NCI-H187 treated with DMSO at 0.1 percent for 48 hours (cell line): ENCODE measurements at places on chromosomes 16 and 17.

DNA sequence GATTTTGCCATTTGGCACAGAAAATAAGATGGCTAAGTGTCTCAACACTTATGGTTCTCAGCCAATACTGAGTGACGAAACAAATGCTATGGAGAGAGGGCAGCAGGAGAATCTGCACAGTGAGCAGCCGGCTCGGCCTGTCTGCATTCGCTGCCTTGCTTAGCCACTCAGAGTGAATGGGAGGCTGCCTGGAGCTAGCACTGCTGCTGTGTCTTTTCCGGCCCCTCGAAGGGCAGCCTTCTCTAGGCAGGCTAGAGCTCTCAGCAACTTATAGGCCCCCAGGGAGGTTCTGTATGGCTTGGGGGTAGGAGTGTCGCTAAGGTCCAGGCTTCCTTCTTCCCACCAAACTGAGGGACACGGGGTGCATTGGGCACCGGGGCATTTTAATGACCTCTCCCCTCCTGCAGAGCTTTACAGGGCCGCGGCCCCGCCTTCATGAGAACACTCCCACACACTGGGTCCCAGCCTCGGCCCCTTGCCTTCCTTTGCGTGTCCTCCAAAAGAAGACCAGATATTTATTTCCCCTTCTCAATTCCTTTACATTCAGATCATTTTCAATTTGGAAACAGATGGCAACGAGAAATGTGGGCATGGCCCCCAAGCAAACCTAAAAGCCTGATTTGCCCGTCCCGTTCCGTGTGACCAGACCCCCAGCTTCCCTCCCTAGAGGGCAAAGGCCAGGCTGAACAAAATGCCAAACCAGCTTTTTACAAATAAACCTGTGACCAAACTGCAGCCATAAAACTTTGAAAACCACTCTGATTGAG is 670.9 kb downstream of the TOX3 start:
- no peak for DNase-seq

DNA sequence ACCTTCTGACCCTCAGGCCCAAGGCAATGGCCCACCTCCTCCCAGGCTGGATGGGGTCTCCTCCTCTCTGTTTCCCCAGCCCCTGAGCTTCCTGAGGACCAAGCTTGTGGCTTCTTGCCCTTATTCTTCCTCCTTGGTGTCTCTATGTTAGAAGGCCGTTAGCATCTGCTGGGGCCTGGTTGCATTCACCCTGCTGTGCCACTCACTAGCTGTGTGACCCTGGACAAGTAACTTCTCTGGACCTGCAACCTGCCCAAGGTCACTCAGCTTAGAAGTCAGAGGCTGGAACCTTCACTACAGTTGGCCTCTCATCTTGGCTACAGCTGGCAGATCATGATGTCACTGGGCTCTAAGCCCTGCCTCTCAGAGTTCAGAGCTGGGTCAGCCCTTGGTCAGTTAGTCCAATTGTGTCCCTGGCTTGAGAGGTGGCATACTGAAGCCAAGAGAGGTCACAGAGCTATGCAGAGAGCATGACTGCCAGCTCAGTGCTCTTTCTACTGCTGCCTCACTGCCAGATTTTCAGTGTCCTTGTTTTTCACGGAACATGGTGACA is 3.0 kb downstream of the MT2A start:
- no peak for DNase-seq

DNA sequence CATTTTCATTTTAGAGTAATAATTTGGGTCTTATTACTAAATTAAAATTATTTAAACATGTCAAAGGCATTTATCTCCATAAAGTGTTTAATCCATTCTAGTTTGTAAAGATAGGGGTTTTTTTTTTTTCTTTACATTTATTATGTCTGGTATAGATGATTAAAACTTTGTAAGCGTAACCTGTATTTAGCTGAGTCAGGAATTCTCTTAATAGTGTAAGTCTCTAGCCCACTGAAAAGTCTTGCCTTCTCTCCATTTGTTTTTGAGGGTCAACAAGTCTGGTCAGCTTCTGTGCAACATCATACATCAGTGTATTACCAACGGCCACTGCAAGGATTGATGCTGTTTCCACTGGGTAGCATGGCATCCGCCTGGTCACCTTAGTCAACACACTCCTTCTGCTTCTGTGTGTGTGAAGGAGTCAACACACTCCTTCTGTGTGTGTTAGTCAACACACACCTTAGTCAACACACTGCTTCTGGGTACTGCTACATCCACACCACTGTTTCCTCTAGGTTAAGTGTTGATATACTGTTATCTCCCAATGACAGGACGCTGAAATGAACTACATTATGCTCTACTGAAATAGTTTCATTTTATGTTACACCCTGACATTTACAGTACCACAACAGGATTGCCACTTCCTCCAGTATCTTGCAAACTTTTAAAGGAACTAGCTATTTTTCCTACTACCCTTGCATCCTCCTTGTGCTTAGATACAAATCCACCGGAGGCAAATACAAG is 37.3 kb upstream of the VWA3A start:
- DNase-seq = no peak

- no peak for DNase-seq
These were observed 19.9 kb upstream of the RSL1D1 start for GRCh38 chr16:11871193-11871592.

DNA sequence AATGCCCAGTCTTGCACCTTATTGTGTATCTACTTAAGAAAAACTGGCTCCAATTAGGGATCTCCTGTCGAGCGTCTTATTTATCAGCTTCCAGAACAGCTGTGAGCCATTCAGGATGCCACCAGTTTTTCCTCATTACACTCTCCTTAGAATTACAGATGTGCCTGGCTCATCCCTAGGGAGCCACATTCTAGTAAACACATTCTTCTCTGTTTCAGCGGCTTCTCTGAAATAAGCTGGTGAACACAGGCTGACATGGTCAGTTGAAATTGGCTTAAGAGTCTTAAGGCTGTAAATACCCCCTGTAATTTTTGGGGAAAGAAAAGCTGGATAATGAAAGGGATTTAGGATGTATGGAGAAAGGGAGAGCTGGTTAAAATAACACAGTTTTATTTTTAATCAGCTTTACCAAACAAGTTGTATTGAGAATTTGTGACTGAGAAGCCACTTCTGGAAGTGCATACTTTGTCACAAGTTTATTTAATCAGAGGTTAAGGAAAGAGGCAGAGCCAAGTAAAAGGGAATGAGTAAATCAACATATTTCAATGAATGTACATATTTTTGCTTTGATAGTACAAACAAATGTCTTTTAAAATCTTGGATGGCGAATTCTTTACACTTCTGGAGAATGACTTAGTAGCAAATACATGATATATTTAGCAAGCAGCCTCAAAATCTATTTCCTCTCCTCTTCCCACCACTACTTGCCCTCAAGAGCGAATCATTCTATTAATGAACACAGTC is 562.0 kb upstream of the GOT2 start:
- DNase-seq = no peak

- no peak for DNase-seq
These were observed 5.1 kb upstream of the KLHL36 start for GRCh38 chr16:84643180-84643583.

DNA sequence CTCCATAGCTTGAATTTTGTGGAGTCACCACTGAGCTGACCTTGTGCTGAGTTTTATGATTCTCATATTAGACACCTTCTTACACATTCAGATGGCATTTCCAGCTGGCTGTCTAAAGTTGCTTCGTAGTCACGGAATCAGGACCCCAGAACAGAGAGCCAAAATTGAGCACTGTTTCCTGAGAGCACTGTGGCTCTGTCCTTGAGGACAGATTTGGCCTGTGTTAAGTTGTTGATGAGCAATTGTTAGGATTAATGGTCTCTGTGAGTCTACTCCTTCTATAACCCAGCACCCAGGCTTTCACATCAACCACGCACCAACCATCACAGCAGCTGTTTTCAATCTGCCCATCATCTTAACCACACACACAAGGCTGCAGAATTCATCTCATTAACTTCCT is 277.5 kb upstream of the HSBP1 start:
- DNase-seq = no peak

DNA sequence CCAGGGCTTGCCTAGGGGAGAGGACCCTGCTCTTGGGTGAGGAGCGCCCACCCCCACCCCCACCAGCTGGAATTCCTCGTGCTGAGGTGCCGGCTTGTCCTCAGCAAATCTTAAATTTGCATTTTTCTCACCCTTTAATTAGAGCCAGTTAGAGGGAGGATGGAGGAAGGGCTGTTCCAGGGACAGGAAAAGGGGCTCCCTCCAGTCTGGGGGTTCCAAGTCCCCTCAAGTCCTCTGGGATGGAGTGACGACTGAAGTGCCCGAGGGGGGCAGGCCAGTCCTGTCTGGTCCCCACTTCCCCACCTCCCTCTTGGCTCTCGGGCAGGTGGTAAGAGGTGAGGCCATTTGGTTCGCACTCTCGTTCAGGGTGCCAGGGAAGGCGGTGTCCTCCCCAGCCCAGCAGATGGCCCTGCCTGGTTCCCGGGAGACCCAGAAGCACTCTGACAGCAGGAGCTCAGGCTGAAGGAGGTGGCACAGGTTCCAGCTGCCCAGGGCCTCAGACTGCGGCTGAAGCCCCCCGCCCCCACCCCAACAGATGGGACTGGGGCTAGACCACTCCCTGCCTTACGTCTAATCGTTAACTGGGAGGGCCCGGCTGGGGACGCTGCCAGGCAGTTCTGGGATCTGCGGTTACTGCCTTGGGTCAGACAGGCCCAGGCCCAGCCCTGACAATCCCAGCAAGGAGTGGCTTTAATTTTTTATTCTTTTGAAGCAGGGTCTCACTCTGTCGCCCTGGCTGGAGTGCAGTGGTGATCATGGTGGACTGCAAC is 2.2 kb downstream of the RAB26 start:
- no peak for DNase-seq

- DNase-seq = no peak
These were observed 238.0 kb downstream of the SNX29 start for GRCh38 chr16:12214509-12214908.

DNA sequence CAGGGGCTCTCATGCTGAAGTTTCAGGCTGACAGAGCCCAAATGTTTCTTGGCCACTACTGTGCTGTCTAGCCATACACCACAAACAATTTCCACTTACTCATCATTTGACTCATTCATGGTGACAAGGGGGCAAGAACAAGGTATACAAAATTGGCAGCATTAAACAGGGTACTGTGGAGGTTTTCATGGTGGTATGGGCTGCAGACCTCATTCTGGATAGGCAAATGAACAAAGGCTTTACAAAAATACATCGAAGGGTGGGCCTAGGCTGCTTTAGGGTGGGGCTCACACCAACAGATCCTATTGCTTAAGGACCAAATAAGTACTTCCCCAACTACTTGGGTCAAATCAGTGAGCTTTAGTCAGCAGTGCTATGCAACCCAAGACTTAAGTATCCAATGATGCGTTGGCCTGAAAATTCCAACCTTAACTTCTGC is 53.0 kb downstream of the N4BP1 start:
- DNase-seq = no peak

- DNase-seq = no peak
These were observed 11.3 kb upstream of the ARL5C start for GRCh38 chr17:39177256-39177655.

GRCh38 chr17:21013983-21014382 is 28.8 kb downstream of the USP22 start:
- no peak for DNase-seq

DNA sequence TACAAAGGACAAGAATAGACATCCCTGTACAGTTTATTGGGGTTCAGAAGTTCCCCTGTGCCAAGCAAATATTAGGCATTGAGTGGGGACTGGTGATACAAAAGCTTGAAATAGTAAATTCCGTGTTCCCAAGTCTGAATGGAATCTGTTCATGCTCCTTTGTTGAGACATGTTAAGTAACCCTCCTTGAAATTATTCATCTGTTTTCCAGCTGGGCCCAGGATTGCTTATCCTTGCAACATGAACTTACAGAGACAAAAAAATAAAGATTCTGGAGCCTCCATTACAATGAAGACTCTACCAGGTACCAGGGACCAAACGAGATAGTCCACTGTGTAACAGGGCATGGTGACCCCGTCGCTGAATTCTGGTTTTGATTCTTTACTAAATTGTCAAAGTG is 6.1 kb upstream of the CCL8 start:
- DNase-seq = no peak

DNA sequence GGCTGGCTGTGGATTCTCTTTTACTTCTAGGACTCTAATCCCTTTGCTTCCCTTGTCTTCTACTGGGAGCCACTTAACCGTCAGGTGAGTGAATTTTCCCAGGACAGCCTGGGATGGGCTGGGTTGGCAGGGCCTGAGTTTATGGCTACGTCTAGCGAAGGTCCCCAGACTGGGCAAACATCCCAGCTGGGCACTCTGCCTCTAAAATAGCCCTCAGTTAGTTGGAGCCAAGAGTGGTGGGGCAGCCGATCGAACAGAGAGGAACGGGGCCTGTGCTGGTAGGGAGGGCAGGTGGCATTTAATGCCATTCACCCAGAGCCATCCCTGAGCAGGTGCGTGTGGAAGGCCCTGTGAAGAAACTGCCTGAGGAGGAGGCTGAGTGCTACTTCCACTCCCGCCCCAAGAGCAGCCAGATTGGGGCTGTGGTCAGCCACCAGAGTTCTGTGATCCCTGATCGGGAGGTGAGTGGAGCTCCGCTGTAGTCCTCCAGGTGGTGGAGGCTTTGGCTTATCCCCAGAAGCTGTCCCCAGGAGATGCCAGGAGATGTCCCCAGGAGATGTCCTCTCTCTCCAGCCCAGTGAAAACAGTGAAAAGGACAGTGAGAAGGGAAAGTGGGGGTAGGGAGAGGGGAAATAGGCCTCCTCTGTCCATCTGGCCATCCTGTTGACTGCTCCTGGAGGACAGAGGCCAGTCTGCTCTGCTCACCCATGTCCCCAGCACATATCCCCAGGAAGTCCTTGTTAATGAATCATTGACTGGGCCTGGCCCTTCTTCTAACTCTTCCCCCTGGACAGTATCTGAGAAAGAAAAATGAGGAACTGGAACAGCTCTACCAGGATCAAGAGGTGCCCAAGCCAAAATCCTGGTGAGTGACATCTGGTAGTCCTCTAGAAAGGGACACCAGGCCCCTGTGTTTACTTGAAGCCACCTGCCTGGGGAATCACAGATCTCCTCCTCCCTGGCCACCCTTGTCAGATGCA is 4.4 kb downstream of the PNPO start:
- DNase-seq = no peak

DNA sequence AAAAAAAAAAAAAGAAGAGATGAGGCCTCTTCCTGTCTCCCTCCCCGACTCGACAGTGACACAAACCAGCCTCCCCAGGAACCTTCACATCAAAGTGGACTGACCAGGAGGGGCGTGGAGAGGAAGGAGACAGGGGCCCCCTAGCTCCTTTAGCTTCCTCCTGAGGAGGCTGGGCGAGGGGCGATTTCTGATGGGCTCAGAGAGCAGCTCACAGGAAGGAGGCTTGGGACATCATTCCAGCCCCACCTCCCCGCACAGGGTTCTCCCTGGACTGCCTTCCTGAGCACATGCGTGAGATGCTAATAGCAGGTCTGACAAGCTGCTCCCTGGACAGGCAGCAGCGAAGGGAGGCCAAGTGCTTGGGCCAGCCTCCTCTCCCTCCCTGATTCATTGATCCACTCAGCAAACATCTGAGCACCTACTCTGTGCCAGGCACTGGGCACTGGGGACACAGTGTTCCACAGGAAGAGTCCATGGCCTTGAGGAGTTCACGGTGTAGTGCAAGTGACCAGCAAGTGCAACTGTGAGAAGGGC is 14.4 kb upstream of the DOK4 start:
- no peak for DNase-seq
